NCI-H510A (cell line): ENCODE measurements at places on chromosomes 7 and 10.
A peak's percentile ranks its signal among the peaks of the same experiment; 100 is the strongest.

DNA sequence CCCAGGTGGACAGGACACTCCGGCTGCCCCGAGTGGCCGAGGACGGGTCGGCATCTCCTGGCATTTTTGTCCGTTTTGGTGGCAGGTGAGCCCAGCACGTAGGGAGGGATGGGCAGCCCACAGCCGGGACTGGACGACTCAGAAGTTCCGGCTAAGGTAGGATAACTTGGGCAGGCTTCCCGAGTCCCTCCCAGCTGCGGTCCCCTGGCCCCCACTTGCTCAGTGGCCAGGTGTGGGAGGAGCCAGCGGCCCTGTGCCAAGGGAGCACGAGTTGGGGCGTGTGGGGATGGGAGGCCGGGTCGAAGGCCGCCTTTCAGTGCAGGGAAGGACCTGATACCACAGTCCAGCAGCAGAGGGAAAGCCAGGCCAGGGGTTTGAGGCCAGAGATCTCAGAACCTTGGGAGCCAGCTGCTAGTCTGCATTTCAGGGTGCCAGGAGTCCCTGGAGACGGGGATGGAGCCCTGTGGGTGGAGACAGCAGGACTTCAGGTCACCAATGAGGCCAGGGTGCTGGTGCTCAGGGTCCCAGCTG lies 58.5 kb downstream of the PWWP2B start:
- no peak for DNase-seq

DNA sequence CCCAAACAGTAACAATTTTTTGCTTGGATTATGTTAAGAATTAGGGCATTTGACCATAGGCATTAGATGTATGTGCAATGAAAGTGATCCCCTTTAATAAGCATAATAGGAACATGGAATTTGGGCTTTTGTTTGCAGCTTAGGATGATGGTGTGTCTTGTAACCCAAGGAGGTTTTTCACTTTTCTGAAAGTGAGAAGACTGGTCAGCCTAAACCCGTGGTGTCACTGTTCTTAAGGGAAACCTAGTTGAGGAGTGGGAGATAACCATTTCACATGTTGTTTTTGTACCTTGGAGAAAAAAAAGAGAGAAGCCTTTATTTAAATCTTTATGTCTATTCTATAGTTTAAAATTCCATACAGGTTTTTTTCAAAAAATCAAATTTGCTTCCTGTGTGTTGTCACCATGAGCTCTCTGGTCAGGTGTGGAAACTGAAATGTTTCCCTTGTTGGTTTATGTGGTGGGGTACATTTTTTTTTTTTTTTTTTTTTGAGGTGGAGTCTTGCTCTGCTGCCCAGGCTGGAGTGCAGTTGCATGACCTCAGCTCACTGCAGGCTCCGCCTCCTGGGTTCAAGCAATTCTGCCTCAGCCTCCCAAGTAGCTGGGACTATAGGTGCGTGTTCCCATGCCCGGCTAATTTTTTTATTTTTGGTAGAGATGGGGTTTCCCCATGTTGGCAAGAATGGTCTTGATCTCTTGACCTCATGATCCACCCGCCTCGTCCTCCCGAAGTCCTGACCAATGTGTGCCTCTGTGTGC lies 7.7 kb downstream of the CCM2 start:
- DNase-seq, result no peak

DNA sequence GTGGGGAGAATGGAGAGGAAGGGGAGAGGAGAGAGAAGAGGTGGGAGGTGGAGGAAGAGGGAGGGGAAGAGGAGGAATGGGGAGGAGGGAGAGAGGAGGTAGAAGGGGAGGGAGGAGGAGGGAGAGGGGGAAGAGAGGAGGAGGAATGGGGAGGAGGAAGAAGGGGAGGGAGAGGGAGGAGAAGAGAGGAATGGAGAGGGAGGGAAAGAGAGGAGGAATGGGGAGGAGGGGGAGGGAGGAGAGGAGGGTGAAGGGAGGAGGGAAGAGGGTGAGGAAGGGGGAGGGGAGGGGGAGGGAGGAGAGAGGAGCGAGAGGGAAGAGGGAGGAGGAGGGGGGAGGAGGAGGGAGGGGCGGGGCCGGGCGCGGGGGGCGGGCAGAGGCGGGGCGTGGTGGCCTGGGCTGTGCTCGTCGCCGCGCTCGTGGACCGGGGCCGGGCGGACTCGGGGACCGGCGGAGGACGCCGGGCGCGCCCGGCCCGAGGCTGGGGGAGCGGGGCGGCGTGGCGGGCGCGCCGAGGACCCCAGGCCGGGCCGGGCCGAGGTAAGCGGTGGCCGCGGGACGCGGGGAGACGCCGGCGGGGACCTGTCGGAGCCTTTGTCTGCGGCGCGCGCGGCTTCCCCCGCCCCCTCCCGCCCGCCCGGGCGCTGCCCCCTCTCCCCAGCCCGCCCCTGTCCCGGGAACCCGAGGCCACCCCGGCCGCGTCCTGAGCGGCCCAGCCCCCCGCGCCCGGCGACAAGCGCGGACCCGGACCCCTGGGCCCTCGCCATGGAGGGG lies at the start of gene SLC29A4:
Gene SLC29A4, plus strand, starts transcription at position 401 of the 774 bp plus-strand sequence. CDS start 4,874 bp downstream, outside the sequence.
- DNase-seq, result peak; percentile 40

GRCh38 chr10:35824704-35825103 lies 182.6 kb upstream of the FZD8 start:
- DNase-seq, result no peak

GRCh38 chr7:64947252-64948000 lies 43.4 kb downstream of the ZNF117 start:
- no peak for DNase-seq

DNA sequence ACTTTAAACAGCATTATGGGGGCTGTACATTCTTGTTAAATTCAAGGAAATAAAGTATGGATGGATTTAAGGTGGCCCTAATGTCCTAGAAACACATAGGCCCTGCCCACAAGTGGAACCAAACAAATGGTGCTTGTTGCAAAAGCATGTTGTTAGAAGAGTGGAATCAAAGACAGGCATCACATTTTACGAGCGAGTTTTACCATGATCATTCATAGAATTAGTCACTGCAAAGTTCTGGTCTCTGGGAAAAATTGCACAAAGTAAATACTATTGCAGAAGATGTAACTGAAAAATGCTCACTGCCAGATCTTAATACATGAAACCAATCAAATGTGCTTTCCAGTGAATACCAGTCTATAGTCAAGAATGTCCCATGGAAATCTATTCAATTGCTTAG lies 677.1 kb downstream of the PARD3 start:
- DNase-seq, result no peak

DNA sequence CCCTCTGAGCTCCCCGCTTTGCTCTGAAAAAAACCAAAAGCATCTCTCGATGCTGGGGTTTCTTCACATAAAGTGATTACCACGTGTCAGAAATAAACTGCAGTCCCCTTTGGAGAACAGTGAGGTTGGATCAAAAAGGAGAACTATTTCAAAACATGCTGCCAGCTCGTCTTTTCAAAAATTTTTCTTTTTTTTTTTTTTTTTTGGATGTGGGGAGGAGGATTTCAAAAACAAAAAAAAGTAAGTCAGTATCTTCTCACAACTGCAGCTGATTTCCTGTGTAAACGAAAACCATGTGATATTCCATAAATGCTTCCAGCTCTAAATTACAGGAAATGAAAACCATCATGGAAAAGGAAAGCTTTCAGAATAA lies 155.0 kb upstream of the LYZL2 start:
- DNase-seq, result no peak

DNA sequence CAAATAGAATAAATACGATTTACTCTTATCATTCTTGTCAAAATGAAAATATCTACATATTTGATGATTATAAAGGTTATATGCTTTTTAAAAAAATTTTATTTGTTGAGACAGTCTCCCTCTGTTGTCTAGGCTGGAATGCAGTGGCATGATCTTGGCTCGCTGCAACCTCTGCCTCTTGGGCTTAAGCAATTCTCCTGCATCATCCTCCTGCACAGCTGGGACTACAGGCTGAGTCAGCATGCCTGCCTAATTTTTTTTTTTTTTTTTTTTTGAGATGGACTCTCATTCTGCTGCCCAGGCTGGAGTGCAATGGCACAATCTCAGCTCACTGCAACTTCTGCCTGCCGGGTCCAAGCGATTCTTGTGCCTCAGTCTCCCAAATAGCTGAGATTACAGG lies 48.9 kb downstream of the PUS7 start:
- DNase-seq, result no peak

DNA sequence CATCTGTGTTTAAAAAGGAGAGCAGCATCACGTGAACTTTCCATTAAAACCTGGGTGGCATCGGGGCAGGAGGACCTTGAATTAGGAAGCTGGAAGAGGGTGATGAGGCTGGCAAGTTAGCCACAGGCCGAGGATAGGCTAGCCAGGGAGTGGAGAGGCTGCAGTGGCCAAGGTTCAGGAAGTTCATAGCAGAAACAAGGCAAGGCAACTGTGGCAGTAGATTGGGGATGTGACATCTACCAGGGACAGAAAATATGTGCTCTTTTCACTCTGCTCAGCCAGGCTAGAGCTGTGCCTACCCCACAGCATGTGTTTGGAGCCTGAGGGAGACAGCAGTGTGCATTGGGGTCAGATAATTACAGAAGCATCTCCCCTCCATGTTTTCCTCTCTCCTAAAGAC lies 2.2 kb upstream of the INPP5F start:
- DNase-seq, result no peak

DNA sequence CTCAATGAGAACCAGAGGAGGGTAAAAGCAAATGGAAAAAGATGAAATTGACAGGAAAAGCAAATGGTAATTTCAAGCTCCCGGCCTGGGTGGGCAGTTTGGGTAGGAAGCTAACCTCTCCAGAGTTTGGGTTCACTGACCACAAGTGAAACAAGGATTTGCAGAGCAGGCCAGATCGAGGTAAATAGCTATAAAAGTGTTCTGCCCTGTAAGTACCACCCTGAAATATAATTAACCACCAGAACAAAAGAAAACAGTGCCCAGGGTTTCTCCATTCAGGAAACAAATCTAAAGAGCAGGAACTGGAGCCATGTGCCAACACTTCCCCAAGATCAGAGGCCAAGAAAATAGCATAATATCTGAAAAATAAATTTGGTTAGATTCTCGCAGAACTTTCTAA lies 276.7 kb upstream of the MEOX2 start:
- no peak for DNase-seq

- no peak for DNase-seq
These were observed 43.2 kb downstream of the PTPRZ1 start for GRCh38 chr7:121916211-121916610.

GRCh38 chr10:21217107-21217506 lies 308.4 kb downstream of the SKIDA1 start:
- no peak for DNase-seq

GRCh38 chr10:44725404-44725803 lies 185.7 kb upstream of the TMEM72 start:
- DNase-seq, result no peak

- no peak for DNase-seq
These were observed 94.7 kb downstream of the GALNT11 start for GRCh38 chr7:152120210-152120609.

DNA sequence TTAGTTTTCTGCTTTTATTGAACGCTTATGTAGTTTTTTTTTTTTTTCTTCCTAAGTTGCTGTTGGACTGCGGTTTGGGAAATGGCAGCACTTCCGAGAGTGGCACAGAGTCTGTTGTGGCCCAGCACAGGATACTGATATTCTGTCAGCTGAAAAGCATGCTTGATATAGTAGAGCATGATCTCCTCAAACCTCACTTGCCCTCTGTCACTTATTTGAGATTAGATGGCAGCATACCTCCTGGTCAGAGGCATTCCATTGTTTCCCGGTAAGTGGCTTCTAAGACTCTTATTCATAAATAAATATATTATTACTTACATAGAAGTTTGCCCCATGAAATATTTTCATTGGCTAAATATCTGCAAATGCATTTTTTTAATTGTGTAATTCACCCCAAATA lies 101.1 kb downstream of the BTAF1 start:
- DNase-seq, result no peak

- no peak for DNase-seq
These were observed 26.3 kb downstream of the PRKAG2 start for GRCh38 chr7:151850491-151851124.

DNA sequence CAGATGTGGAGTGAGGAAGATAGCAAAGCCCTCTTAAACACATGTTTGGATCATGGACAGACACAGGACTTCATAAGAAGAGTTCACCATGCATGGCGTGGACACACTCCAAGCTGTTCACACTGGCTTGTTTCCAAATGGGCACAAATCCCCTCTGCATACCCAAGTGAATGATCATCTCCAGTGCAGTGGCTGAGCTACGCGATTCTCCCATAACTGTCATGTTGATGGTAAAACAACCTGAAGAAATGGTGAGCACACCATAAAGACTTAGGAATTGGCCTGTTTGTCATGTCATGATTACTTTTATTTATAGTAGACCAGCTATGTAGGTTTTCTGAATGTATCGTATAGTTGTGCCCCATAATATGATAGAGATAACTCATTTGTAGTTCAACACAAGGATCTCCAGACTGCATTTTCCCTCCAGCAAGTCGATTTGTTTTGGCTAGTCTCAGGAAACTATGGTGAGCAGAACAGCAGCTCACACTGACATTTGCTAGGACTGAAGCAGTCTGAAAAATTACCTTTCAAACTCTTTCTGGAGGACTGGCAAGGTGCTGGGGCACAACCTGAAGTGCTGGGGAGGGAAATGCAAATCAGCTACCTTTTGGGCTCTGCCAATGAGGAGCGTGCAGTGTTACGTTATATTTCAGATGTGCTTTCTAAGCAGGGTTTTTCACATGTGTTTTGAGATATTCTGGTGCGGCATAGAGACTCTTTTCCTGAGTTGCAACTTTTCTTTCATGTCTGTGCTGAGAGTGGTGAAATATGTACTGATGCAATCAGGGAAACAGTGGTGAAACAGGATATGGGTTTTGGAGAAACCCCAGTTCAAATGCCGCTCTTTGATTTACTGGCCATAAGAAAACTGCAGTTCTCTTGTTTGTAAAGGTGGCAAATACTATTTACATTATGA lies 629.6 kb upstream of the DPP6 start:
- no peak for DNase-seq

DNA sequence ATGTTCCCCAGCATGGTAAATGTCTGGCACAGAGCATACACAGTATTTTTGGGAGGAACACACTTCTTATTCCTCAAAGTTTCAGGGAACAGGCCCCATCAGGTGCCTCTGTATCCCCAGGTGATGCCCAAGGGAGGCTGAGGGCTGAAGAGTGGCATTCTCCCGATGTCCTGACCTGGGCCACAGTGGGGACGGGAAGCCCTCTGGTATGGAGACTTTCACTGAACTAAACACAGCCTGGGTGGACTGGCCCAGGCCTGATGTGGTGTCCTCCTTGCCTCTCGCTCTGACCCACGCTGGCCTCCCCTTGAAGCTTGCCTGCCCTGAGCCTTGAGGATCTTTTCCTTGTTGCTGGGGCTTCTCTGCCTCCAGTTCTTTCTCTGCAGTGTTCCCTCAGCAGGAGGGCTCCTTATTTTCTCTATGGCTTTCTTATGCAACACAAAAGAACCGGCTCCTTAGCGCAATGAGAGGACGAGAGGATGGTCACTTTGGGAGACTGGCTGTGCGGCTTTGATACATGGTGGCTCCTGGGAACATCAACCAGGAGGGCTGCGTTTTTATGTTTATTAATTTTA lies 157.5 kb upstream of the TNS3 start:
- no peak for DNase-seq

- DNase-seq, result no peak
These were observed 30.2 kb downstream of the SLC39A12 start for GRCh38 chr10:17981766-17982380.
